ENCODE measurements at places on chromosomes 4 and X.

- no peak for ATAC-seq
- H3K27ac ChIP-seq: no peak overlapping the region
- H3K4me3 ChIP-seq: no peak overlapping the region
- H3K27me3 ChIP-seq: no peaks in the 10 kb centered on the region
- peaks cover 5% of the 10 kb centered on the region for H3K4me1 ChIP-seq
Measured at GRCh38 chr4:128456171-128456570, 168.6 kb upstream of the PGRMC2 start.

DNA sequence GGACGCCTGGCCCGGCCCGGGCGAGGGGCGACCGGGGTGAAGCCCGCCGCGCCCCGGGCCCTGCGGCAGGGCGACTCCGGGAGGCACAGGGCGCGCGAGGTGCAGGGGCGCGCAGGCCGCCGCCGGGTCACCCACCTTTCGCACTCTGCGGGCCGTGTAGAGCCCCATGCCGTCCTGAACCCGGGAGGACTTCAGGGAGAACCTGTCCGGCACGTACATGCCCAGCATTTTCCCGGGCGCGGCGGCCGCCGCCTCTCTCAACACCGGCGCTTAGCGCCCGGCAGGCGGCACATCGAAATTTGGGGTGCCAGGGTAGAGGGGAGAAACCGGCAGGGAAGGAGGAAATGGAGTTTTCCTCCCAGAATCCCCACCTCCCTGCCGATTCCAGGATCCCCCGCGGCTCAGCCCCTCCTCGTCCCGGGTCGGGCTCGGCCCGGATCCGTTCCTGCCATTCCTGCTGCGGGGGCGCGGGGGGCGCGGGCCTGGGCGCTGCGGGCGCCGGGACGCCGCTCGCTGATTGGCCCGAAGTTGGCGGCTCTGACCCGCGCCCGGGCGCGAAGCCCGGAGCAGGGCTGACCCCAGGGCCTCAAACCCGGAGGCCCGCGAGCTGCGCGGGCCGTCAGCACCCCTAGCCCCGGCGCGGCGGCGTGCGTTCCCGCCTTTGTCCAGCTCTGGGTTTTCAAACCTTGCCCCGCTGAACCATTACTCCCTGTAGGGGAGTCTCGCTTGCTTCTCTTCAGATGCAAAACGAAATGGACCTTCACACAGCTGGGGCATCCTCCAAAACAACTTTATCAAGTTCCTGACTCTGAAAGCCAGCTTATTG lies at the start of gene PRDM5:
TSS of gene PRDM5 (minus strand) at position 346 of the 826 bp plus-strand sequence. CDS start at position 228, 118 bp downstream.
- ATAC-seq: peak; percentile 7
- peaks cover 4% of the 10 kb centered on the region for H3K4me1 ChIP-seq
- peak within 1 kb of the TSS; percentile 24 for H3K4me3 ChIP-seq
- no peaks in the 10 kb centered on the region for H3K36me3 ChIP-seq

- H3K4me1 ChIP-seq: no peaks in the 10 kb centered on the region
- H3K36me3 ChIP-seq: peaks cover 25% of the 10 kb centered on the region
- H3K27ac ChIP-seq: no peak overlapping the region
- no peak for ATAC-seq
Measured at GRCh38 chrX:72477376-72477775, 95.3 kb downstream of the HDAC8 start.

DNA sequence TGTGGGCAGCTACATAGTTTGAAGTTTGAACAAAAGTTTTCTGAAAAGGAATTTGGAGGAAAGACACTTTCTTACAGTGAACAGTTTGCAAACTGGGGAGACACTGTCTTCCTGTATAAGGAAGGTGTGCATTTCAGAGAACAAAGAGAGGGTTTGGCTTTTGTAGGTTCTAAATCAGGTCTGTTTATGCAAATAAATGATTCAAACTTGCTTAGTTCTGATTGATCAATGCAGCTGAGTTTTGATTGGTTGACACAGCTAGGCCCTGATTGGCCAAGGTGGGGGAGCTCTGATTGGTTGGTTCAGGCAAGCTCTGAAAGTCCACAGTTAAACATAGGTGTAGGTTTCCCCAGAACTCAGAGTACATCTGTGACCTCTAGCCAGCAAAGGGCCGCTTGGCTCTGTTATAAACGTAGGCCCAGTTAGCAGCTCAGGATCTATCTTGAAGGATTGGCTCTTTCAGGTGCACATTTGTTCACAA lies 63.0 kb upstream of the ENPP6 start:
- H3K4me1 ChIP-seq: peaks cover 78% of the 10 kb centered on the region
- H3K27me3 ChIP-seq: no peaks in the 10 kb centered on the region
- peak; percentile 9 for ATAC-seq
- peaks cover 20% of the 10 kb centered on the region for H3K36me3 ChIP-seq
- H3K27ac ChIP-seq: peak overlapping the region; percentile 95

GRCh38 chr4:155769090-155769489 lies 10.3 kb downstream of the GUCY1B1 start:
- H3K36me3 ChIP-seq: no peaks in the 10 kb centered on the region
- H3K4me3 ChIP-seq: no peak overlapping the region
- ATAC-seq: no peak
- H3K27me3 ChIP-seq: no peaks in the 10 kb centered on the region

DNA sequence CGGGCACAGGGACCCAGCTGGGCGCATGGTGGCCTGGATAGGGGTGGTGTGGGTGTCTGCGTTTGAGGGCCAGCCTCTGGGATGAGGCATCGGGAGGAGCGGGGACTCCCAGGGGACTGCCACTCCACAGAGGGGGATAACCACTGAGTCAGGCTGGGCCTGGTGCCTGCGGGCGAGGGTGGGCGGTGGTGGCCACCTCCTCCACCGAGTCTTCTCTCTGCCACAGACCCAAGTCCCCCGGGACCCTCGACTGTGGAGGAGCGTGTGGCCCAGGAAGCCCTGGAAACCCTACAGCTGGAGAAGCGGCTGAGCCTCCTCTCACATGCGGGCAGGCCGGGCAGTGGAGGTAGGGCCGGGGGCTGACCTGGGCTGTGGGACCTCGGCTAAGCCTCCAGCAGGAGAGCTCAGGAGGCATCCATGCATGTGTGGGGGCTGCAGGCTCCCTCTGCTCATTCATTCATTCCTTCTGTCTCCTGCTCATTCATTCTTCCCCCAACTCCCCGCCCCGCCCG lies 26.4 kb downstream of the DOK7 start:
- no peaks in the 10 kb centered on the region for H3K27me3 ChIP-seq
- peak overlapping the region; percentile 73 for H3K27ac ChIP-seq
- H3K4me1 ChIP-seq: peaks cover 75% of the 10 kb centered on the region
- peaks cover 25% of the 10 kb centered on the region for H3K36me3 ChIP-seq

DNA sequence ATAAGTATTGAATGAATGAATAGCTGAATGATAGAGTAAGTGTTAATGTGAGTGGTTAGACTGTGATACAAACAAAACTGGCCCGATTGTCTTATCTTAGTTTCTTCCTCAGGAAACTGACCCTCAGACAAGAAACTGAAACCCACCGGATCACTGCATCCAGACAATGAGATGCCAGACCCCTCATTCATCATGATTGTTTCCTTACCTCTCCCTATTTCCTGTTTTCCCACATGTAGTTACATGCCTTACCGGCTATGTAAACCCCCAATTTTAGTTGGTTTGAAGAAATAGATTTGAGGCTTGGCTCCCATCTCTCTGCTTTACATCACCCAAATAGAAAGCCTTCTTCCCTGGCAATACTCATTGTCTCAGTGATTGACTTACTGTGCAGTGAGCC lies 218.9 kb upstream of the PPP1R2C start:
- H3K36me3 ChIP-seq: no peaks in the 10 kb centered on the region
- peak overlapping the region; percentile 77 for H3K27ac ChIP-seq
- H3K4me1 ChIP-seq: peaks cover 10% of the 10 kb centered on the region

GRCh38 chr4:185582651-185583400 lies 47.5 kb upstream of the PDLIM3 start:
- peaks cover 33% of the 10 kb centered on the region for H3K27me3 ChIP-seq
- no peak overlapping the region for H3K27ac ChIP-seq
- no peak overlapping the region for H3K4me3 ChIP-seq
- ATAC-seq: no peak
- H3K4me1 ChIP-seq: peaks cover 13% of the 10 kb centered on the region

GRCh38 chr4:107034091-107034995 lies 1.8 kb downstream of the DKK2 start:
- H3K27ac ChIP-seq: no peak overlapping the region
- H3K4me3 ChIP-seq: no peak overlapping the region
- peak; percentile 36 for ATAC-seq
- no peaks in the 10 kb centered on the region for H3K36me3 ChIP-seq

- peaks cover 11% of the 10 kb centered on the region for H3K27me3 ChIP-seq
- H3K36me3 ChIP-seq: no peaks in the 10 kb centered on the region
- no peak for ATAC-seq
- H3K4me1 ChIP-seq: peaks cover 7% of the 10 kb centered on the region
Measured at GRCh38 chr4:104795264-104795939, 300.7 kb upstream of the CXXC4 start.

DNA sequence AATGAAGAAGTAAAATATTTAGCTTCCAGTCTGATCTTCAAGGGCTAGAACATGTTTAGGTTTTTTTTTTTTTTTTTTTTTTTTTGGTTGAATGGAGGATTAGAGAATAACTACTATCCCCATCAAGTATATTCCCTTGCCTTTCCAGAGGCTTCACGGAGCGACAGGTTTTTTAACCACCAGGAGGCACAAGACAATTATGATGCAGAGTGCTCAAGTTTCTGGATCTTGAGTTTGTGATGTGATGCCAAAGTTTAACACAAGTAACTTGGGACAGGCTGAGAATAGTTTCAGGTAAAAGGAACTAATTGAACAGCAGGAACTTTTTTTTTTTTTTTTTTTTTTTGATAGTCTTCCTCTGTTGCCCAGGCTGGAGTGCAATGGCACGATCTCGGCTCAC lies 30.3 kb downstream of the CCNI start:
- peaks cover 14% of the 10 kb centered on the region for H3K4me1 ChIP-seq
- H3K36me3 ChIP-seq: peaks cover 36% of the 10 kb centered on the region
- no peak overlapping the region for H3K27ac ChIP-seq

DNA sequence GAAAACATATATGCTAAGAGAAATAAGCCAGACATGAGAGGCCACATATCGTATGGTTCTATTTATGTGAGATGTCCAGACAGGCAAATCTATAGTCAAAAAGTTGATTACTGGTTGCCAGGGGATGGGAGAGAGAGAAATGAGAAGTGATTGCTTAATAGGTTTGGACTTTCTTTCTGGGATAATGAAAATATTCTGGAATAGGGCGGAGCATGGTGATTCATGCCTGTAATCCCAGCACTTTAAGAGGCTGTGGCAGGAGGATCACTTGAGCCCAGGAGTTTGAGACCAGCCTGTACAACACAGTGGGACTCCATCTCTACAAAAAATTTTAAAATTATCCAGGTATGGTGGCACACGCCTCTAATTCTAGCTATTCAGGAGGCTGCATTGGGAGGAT lies 22.4 kb downstream of the RBM47 start:
- ATAC-seq: no peak
- H3K4me3 ChIP-seq: no peak overlapping the region
- H3K27me3 ChIP-seq: no peaks in the 10 kb centered on the region

DNA sequence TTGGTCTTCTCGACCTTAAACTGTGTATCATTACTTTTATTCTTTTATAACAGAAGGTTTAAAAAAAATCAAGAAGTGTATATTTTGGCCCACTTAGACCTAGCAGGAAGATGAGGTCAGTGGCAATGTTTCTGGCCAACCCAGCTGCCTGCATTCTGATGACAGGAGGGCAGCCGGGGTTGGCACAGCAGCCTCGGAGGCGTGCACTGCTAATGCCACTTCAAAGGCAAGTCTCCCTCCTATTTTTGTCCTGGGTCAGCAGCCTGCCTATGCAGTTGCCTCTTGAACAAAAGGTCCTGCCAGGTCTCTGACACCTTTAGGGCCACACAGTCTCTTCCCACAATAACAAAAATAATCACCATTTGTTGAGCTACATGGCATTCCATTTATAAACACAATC lies 89.4 kb upstream of the MYOZ2 start:
- no peak for ATAC-seq
- H3K4me1 ChIP-seq: peaks cover 4% of the 10 kb centered on the region
- no peak overlapping the region for H3K27ac ChIP-seq
- H3K36me3 ChIP-seq: no peaks in the 10 kb centered on the region

DNA sequence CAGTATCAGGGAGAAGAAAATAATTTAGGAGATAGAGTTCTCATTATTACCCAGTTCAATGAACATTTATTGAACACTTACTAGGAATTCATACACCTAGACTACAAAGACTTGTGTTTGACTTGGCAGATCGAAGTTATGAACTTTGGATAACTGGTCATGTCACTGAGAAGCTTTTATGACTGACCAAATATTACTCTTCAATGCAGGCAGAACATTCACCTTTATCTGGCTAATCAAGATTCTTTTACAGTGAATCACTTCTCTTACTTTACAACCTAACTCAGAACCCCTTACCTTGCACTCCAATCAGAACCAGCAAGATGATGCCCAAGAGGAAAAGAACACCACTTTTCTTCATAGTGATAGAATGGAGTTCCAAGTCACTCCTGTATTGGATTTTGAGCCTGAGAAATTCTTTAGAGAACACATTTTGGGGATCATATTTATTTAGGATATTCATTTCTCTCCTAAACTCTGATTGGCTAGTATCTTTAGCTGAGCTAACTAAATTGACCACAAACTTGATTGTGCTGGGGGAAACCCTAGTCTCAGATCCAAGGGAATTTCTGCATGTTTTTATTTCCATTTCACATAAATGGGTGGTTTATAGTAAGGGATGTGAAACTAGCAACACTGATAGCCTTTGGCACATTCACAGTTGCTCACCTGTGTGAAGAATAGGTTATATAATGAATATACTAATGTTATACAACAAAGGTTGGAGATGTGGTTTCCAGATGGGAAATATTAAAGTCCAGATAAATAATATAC lies at the start of gene CXCL9:
TSS of gene CXCL9 (minus strand) at position 421 of the 774 bp plus-strand sequence. CDS start at position 361, 60 bp downstream.
- H3K36me3 ChIP-seq: no peaks in the 10 kb centered on the region
- H3K27ac ChIP-seq: no peak within 1 kb of the TSS
- H3K4me1 ChIP-seq: peaks cover 13% of the 10 kb centered on the region
- H3K4me3 ChIP-seq: no peak within 1 kb of the TSS
- no peak for ATAC-seq

DNA sequence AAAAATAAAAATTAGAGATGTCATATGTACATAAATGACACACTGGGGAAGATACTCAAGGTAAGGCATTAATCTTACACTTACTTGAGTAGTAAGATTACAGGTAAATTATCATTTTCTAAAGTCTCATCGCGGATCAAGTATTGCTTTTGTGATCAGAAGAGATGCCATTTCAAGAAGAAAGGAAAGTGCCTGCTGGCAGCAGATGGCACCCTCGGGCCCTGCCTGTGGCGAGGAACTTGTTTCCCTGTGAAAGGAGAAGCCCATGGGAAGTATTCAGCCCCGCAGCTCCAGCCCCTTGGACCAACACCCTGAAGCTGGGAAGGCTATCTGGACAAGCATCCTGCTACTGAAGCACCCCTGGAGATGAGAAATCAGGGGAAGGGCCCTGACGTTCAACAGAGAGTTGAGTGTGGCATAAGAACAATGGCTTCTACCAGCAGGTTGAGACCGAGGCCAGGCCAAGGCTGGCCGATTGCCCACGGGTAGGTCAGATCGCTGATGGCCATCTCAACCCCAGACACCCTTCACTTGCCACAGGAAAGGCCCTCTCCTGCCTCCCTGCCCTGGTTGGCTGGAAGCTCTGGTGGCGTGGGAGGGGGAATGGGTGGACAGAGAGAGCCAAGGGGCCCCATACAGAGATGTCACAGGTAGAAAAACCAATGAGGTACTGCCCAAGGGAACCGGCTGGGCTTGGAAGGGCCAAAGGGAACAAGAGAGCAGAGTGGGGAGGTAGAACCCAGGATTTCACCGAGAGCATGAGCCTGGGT lies 18.8 kb upstream of the MXD4 start:
- peaks cover 19% of the 10 kb centered on the region for H3K4me1 ChIP-seq
- H3K27ac ChIP-seq: peak overlapping the region; percentile 87
- no peaks in the 10 kb centered on the region for H3K27me3 ChIP-seq
- no peak for ATAC-seq
